Left ventricle myocardium inferior (tissue), 1 donor: ENCODE measurements at places on chromosomes 13 and 19. TPM values are rescaled to one million over a fixed set of nuclear protein-coding genes. Genes with fewer than 3 reads are reported as not detected.

DNA sequence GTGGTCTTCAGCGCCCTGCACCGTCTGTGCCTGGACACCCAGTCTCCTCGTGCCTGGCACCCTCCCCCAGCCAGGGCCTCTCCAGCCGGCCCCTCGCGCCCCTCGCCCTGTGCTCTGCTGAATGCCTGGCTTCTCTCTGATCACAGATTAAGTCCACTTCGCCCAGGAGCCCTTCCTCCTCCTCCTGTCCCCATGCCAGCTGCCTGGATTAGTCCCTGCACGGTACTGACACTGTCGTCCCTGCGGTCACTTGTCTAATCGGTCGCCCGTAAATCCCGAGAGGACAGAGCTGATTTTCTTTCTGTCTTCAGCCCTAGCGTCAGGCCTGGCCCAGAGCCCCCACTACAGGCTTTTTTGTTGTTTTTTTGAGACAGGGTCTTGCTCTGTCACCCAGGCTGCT lies 6.6 kb downstream of the THOP1 start:
- no peak for DNase-seq

GRCh38 chr13:113192902-113193301 lies 15.6 kb downstream of the PCID2 start:
- DNase-seq: no peak

- DNase-seq: no peak
Observed at GRCh38 chr19:17504030-17504429, 7.4 kb upstream of the PGLS start.

DNA sequence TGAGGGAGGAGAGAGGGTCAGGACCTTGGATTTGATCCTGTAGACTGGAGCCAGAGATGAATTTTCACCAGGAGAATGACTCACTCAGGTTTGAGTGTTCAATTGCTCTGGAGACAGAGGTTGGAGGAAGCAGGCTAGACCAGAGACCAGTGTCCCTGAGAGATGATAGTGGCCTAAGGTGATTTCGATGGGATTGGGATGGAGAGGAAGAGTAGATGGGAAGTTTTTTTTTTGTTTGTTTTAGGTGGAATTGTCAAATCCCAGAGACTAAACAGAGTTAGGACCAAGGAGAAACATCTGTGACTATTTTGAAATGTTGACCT lies 2.3 kb downstream of the CEBPG start:
- no peak for DNase-seq

- DNase-seq: no peak
Observed at GRCh38 chr13:98232456-98232855, 55.4 kb upstream of the RNF113B start.

DNA sequence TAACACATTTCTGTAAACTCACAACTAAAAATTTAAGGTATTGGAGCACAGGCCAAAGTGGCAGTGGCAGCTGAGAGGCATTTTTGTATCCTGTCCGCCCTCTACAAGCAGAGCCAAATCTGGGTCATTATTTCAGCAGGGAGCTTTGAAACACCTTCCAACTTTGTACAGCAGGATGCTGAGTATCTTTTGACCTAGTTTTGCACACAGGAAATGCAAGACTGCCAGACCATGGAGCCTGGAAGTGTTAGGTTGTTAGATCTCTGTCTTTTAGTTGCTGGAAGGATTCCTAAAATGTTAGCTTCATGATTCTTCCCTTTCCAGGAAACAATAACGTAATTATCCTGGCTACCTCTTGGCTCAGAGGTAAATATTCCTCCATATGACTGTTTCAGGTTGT lies 148.6 kb upstream of the ATXN8OS start:
- no peak for DNase-seq

- no peak for DNase-seq
Observed at GRCh38 chr13:37534676-37535075, 63.9 kb downstream of the POSTN start.

DNA sequence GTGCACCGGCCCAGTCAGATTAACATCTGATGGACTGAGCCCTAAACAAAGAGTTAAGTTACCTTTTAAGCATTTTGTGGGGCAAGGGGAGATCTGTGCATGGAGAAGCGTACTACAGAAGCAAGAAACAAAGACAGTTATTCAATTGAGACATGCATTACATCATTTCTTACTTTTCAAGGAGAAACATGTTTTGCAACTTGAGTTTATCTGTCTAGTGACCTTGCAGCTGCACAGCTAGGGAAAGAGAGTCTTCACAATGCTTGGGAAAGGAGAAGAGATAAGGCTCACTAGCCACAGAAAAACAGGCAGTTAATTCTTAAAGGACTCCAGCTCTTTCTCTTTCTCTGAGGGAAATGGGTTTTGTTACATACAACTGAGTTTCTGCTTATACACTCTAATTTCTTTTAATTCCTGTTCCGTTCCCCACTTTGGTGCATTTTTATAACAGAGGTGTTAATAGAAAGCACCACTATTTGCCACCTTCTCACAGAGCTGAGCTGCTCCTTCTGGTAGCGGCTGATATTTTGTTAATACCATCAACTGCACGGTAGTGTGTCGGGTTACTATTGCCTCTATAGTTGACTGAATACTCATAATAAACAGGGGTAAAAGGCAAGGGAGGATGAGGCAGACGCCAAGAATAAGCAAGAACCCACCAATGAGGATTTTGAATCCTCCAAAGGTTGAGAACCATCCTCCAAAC lies 55.9 kb downstream of the ZNF431 start:
- DNase-seq: no peak

DNA sequence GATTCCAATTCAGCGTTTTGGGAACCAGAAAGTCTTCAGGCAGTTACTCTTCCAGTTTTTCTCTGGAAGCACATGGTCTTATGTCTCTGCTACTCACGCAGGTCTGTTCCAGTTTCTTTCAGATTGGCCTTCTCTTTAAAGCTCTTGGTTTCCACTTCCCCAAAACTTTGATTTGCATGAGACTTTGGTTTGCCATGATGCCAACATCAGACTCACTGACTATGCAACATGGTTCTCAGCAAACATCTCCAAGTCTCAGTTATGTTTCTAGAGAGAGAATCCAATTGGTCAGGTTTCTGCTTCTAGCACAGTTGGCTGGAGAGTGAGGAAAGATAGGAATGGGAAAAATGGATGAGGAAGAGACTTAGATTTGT lies 3.1 kb downstream of the AKAP11 start:
- DNase-seq: no peak

DNA sequence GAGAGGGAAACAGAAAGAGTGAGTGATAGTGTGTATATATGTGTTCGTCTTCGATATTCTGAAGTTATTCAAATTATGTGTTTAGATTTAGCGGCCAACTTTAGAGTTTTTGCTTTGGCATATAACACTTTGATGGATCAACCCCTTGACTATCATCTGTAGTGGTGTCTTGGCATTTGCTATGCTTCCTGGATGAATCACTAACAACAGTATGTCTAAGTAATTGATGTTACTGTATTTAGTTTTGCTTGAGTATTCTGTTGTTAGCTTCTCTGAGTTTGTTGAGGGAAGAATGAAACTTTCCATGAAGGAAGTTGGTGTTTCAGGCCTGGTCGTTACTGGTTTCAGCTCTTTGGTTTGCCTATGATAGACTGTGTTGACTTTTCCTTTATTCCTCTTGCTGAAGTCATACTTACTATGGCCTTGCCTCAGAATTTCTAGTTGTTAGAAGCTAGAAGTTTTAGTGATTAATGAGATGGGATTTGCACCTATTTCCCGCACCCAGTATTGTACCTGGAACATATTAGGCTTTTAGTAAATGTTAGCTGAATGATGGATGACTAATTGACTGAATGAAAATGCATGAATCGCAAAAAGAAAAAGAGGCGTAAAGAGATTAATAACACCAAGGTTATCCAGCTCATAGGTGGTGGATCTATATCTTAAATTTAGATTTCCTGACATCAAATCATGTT lies 20.7 kb downstream of the NDFIP2 start:
- DNase-seq: no peak

DNA sequence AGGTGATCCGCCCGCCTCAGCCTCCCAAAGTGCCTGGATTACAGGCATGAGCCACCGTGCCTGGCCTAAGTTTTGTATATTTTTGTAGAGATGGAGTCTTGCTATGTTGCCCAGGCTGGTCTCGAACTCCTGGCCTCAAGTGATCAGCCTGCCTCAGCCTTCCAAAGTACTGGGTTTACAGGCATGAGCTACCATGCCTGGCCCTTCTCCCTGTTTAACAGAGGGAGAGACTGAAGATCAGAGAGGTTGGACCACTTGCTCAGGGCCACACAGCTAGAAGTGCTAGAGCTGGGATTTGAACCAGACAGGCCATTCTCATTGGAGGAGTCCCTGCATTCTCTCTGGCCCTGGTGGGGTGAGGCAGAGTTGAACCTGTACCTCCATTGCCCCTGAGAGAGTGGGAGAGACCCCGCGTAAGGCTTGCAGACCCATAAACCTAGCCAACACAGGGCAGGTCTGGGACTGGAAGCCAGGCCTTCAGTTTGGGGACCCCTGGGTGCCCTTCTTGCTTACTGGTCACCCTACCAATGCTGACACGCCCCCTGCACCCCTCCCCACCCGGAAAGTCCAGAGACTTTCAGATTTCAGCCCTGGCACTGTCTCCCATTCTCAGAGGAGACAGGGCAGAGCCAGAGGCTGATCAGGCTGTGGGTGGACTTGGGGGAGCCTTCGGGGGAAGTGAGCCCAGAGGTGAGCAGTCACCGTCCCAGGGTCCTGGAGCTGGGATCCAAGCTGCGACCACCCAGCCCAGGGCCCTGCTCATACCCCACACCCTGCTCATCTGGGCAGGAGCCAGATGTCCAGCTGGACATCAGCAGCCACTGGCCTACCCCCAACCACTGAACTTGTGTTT lies 13.3 kb downstream of the TTYH1 start:
- no peak for DNase-seq

GRCh38 chr13:52739468-52740071 lies at the start of gene CNMD:
Gene CNMD, minus strand, starts transcription at chr13:52739820. Its CDS starts 119 bp downstream, at chr13:52739701.
- no peak for DNase-seq

DNA sequence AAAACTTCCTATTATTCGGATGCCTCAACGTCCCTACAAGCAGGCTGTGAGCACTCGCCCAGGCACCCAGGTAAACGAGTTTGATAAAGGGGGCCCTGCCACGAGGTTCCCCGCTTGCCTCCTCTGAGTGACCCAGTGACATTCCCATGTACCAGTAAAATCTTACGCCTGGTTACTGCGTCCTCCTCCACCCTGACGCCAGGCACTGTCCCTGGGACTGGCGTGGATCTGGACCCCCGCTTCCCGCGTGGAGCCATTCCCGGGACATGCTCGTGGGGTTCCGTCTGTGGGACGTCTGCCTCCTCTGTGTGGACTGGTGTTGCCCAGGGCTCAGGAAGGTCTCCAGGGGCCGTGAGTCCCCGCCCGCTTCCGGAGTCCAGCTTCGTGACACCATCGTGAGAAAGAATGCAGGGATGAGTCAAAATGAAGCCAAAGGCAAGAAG lies 407 bp upstream of the ZNF550 start:
- DNase-seq: peak; percentile 51

- no peak for DNase-seq
Observed at GRCh38 chr13:49340161-49340560, 92.4 kb downstream of the CDADC1 start.

DNA sequence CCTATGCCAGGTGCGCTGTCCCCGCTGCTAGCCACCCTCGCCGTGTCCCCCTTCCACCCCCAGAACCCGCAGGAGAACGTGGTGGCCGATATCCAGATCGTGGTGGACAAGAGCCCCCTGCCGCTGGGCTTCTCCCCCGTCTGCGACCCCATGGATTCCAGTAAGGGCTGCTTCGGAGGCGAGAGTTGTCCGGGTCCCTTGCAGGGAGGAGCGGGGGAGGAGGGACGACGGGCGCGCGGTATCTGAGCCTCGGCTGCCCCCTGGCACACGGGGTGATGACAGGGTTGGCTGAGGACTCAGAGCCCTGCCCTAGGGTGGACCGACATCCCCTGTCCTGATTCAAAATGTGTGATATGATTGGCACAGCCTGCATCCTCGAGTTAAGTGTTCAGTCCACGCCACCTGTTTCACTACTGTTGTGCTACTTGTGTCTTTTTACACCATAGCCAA lies 653 bp downstream of the MVB12A start:
- peak; percentile 23 for DNase-seq

PINLYP gene
- total RNA-seq: 1.0 TPM

IZUMO2 gene
- total RNA-seq: not detected

PLVAP gene
- 36.9 TPM for total RNA-seq

ATP8A2 gene
- 0.27 TPM for total RNA-seq

SACS gene
- total RNA-seq: 9.4 TPM
